NCI-H748 treated with DMSO at 0.1 percent for 48 hours (cell line): ENCODE measurements at places on chromosomes 1 and 21.

- no peak for DNase-seq
Measured at GRCh38 chr21:16768096-16768495, 744.7 kb upstream of the CXADR start.

GRCh38 chr1:29851691-29852090, 615.4 kb downstream of the PTPRU start:
- DNase-seq: no peak

GRCh38 chr1:116900471-116901365, 9.0 kb upstream of the PTGFRN start:
- no peak for DNase-seq

- peak; percentile 6 for DNase-seq
Measured at GRCh38 chr1:63189677-63190076, 132.7 kb upstream of the FOXD3 start.

DNA sequence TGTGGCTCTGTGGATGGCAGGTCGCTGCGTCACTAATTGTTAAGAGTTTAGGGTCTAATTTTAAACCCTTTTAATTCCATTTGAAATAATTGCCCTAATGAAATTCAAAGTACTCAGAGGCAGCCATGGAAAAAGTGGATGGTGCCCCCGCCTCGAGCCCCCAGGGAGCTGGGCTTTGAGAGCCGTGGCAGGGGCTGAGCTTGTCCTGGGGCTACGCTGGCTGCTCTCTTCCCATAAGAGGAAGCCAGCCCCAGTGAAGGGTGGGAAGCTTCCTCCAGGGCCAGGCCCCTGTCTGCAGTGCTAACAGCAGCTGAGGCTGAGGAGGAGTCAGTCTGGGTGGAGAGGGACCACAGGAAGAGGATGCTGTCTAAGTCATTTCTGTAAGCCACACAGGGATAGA, 315.0 kb upstream of the POU3F1 start:
- DNase-seq: no peak

GRCh38 chr1:10671090-10671489, 125.4 kb downstream of the CASZ1 start:
- peak; percentile 10 for DNase-seq

- DNase-seq: no peak
Measured at GRCh38 chr1:208541225-208541855, 297.2 kb upstream of the PLXNA2 start.

GRCh38 chr1:145858238-145858900, 512 bp downstream of the PIAS3 start:
- peak; percentile 82 for DNase-seq

GRCh38 chr1:200627575-200628222, 7.1 kb upstream of the KIF14 start:
- no peak for DNase-seq

DNA sequence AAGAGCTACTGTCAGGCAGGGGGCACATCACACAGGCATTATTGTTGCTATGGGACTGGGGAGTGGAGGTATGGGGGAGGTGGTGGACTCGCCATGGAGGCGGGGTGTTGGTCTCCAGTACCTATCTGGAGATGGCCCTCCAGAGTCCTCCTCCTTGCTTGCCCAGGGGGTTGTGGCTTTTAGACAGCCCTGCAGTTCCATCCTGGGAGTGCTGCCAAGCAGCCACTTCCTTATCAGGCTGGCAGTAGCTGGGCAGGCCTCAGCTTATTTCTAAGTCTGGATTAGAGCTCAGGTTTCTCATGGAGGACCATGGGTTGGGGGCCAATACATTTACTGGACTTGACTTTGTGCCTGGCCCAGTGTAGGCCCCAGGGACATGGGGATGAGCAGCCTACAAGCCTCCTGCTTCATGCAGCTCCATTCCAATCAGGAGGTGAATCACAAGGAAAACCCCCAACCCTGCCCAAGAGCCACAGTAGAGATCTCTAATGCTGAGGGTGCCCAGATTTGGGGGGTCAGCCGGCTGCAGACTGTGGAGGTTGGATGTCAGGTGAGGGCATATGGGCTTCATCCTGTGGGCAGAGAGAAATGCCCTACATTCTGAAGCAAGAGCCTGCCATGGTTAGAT, 210.7 kb upstream of the EDN2 start:
- no peak for DNase-seq

DNA sequence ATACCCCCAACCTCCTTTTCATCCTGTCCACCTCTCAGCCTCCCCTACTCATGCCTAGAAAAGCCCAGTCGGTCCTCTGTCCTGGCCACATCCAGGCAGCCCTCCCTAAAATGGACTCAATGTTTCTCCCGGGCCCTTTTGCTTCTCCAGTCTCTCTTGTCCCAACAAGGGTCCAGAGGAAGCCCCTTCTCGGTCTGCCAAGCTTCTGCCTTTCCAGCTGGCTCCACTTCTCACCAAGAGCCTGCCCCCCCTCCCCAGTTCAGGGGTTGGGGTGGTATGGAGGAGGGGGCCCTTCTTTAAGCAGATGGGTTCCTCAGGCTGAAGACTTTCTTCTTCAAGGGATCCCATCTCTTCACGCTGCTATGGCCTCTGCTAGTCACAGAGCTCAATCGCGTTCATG, 23.9 kb downstream of the RAB7B start:
- DNase-seq: no peak

GRCh38 chr1:166297993-166298392, 131.2 kb upstream of the FAM78B start:
- DNase-seq: no peak

DNA sequence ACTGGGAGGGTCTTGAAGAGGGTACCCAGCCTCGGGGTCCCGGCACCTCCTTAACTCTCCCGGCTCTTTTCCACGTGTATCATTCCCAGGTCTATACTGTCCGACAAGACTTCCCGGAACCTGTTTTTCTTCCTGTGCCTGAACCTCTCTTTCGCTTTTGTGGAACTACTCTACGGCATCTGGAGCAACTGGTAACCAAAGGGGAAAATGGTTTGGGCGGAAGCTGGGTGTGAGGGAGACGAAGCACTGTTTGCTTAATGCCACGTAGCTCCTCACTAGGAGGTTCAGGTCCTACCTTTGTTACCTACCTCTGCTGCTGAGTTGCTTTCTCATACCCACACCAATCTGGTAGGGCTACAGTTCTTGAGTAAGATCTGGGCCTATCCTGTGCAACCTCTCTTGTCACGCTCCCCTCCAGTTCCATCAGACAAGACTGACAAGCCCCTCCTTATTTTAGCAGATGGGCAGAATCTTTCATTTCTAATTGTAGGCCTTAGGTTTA, 642 bp downstream of the SLC30A7 start:
- peak; percentile 40 for DNase-seq

DNA sequence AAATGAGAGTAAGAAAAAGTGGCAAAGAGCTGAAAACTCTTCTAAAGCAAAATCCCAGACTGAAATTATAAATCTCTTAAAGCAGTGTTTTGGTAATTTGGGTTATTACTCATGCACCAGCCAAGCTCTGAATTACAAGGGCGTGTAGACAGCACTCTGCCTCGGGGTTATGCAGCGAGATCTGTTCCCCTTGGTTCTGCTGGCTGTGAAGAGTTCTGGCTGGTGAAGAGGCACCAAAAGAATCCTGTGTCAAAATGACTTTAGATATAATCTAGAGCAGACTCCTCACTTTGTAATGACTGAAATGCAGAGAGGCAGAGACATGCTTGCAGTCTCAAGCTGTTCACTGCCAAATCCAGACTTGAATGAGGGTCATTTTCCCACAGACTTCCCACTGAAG, 461.8 kb upstream of the CXADR start:
- no peak for DNase-seq

DNA sequence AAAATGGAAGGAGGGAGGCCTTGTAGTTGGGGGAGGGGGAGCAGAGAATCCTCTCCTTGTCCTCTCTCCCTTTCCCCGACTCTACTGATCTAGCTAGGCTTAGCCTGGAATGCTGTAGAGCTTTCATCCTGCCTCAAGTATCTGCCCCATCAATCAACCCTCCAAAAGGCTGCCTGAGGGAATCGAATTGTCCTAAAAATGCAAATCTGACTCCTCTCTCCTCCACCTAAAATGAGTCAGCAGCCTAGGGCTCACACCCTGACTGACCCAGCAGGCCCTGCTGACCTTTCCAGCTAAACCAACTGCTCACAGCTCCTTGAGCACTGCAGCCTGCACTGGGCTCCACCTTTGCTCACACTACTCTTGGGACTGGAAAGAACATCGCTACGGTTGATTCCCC, 2.8 kb downstream of the HPDL start:
- no peak for DNase-seq

GRCh38 chr1:39954324-39954869, 548 bp upstream of the MFSD2A start:
- DNase-seq: no peak

DNA sequence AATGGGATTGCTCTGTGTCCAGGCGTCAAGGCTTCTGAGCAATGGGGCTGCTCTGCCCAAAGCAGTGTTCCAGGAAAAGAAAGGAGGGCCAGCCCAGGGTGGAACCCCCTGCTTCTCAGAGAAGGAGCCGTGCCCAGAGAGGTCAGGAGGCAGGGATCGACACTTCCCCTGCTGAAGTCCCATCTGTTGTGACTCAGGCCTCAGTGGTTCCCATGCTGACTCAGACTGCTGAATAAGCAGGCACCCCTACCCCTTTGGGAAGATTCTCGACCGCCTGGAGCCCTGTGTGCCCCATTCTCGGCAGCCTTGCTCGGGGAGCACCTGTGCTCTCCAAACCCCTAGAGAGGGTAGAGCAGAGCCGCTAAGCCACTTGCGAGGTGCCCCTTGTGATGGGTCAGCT, 23.9 kb downstream of the PKP1 start:
- no peak for DNase-seq

DNA sequence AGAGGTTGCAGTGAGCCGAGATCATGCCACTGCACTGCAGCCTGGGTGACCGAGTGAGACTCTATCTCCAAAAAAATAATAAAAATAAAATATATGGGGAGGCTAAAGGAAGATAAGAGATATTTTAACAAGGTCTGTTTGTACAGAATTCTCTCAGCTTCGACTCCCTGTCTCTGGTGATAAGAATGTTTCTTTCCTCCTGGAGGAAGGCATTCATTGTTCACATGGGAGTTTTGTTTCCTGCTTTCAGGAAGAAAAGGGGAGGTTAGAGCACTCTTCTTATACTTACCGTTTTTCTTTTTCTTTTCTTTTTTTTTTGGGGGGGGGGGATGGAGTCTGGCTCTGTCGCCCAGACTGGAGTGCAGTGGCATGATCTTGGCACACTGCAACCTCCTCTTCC, 2.0 kb upstream of the NAXE start:
- DNase-seq: no peak

DNA sequence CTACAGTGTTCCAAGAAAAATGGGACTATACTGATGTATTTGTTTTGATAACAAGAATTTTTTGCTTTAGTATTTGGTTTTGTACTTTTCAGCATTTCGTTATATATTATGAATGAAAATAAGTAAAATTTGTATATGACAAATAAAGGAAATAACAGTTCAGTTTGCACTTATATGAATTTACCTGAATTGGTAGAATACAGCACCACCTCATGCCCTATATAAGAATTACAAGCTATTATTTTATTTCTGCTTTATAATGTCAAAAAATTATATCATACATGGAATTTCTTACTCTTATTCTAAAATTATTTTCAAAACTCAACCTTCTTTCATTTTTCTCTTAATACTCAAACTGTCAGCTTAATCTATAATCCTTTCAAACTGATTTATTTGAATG, 14.6 kb downstream of the EFCAB7 start:
- DNase-seq: no peak

DNA sequence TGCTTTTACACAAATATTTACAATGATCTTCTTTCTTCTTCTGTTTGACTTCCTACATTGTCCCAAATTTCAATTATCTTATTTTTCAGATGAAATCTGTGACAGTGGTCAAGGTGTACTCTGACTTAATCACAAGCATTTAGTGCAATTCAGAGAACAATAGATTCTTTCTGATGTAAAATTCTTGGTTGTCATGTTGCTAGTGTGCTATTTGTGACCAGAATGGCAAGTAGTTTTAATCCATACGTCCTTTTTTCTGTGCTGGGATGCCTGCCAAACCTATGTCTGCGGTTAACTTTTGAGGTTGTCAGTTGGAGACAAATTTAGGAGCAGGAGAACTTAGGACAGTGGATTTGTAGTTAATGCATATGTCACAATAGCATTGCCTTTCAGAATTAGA, 31.0 kb downstream of the NCAM2 start:
- DNase-seq: peak; percentile 71

DNA sequence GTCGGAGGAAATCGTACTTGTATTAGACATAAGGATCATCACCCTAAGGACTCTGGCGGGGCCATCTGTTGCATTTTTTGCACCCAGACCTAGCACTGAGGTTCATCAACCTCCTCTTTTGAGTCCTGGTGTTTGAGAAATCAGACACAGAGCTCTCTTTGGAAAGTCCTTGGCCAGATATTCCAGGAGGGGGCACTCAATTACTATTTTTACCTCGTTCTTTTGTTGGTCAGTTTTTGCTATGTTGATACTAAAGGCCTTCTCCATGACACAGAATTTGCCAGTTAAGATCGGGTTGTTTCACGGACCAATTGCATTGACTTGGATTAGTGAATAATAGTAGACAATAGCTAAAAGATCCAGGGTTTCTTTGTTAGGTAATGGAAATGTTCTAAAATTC, 711.2 kb downstream of the KCNT2 start:
- no peak for DNase-seq

- DNase-seq: no peak
Measured at GRCh38 chr1:11024874-11025203, 12.4 kb downstream of the TARDBP start.

- peak; percentile 25 for DNase-seq
Measured at GRCh38 chr1:23809751-23810171, 9.2 kb upstream of the GALE start.

DNA sequence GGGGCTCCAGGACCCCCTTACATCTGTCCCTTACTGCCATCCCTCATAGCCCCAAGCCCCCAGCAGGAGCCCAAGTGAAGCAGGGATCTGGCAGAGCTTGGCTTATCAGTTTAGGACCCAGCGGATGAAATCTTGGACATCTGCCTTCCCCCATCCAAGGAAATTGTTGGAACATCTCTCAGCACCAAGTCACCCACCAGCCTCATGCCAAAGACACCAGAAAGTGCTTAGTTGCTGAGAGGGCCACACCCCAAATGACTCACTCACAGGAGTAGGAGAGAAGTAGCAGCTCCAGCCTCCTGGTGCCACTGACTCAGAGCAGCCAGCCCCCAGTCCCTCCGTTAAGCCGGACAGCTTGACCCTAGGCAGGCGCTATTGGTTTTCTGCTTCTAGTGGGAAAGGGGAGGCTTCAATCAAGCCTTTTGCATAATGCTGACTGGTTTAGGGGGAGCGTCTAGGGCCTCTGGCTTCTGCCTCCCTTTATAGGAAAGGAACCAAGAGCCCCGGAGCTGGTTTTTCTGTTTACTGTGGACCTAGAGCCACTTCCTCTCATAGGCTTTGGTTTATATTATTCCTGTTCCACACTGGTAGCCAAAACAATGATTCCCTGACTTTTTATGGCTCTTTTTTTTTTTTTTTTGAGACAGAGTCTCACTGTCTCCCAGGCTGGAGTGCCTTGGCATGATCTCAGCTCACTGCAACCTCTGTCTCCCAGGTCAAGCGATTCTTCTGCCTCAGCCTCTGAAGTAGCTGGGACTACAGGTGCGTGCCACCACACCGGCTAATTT, 114.2 kb upstream of the IPO9 start:
- no peak for DNase-seq

GRCh38 chr1:87515781-87516180, 187.1 kb downstream of the LMO4 start:
- no peak for DNase-seq
